ENCODE measurements at places on chromosomes 2 and 18.

DNA sequence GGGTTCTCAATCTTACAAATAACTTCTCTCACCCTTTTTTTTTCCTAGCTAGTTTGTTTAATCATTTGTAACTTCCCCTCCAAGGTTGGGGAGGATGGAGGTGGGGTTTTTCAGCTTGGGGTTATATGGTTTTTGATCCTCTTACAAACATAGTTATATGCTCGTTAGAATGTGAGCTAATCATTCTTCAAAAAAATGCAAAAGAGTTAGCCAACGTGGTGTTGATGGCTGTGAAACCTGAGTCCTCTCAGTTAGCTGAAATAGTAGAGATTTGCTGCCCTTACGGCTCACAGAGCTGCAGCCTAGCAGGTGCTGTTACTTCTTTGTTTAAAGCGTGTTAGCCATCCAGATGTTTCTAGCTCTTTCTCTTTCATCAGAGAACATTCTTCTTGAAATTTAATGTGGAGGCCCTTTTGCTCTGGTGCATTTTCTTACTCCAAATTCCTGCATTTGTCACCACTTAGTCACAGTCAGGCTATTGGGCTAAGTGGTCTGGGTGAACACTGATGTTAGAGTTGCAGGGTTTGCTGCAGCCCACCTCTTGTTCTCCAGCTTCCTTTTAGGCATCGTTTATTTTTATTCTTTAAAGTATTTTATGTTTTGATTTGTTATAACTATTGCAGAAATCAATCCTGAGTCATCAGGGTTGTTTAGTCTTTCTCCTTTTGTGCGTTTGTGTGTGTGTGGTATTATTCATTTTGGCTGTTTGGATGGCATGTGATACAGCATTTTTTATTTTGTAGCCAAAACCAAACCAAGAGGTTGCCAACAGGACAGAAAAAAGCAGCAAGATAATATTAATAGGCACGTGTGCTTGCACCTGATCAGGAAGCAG lies 41.1 kb downstream of the LIMS1 start:
- no peak for DNase-seq

- no peak for DNase-seq
Measured at GRCh38 chr18:63763831-63764600, 11.2 kb upstream of the SERPINB7 start.

DNA sequence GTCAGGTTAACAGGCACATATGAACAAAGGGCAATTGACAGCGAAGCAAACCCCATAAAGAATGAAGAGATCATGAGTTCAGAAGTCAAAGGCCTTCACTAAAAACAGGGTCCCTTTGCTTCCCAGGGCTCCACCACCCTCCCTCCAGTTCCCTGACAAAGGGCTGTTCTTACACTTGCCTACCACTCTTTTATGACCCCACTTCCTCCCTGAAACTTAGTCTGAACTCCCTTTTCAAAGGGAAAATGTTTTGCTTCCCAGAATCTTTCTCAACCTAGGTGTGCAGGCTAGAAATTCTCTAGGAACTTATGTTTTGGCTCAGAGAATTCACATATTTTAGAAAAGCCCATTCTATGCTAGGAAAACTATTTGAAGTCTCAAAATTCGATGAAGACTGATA lies 86.0 kb upstream of the ITGA4 start:
- no peak for DNase-seq

DNA sequence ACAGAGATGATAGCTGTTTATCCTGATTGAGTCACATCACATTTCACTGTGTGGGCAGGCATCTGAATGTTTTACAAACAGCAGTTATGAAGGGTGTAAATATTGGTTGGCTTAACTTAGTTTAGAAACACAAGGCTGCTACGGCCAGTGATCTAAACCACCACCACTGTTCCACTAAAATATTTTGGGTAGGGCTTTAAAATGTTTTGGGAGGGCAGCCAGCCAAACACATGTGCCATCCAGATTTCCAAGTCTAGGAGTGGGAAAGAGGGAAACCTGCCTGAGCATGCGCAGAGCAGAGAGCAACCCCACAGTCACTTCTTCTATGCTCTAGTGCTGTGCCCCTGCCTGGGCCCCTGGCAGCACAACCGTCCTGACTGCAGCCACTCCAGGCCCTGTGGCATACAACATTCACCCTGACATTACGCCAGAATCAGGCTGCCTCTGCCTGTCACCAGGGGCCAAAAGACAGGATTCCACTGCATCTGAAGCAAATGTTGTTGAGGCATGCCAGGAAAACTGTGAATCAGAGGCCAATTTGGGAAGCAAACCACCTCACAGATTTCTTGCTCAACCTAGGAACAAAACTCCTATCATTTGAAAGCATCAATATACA lies 74.8 kb upstream of the COL5A2 start:
- DNase-seq = no peak

GRCh38 chr2:183001948-183002347 lies 36.3 kb downstream of the NCKAP1 start:
- no peak for DNase-seq

DNA sequence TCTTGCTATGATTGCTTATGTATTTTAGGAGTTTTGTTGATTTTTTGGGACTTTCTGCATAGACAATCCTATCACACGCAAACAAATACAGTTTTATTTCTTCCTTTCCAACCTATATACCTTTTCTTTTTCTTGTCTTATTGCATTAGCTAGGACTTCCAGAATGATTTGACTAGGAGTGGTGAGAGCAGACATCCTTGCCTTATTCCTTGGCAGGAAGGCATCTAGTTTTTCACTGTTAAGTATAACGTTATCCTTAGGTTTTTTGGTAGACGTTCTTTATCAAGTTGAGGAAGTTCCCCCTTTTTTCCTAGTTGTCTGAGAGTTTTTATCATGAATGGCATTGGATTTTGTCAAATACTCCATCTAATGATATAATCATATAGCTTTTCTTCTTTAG lies 25.8 kb downstream of the EHBP1 start:
- DNase-seq = no peak

DNA sequence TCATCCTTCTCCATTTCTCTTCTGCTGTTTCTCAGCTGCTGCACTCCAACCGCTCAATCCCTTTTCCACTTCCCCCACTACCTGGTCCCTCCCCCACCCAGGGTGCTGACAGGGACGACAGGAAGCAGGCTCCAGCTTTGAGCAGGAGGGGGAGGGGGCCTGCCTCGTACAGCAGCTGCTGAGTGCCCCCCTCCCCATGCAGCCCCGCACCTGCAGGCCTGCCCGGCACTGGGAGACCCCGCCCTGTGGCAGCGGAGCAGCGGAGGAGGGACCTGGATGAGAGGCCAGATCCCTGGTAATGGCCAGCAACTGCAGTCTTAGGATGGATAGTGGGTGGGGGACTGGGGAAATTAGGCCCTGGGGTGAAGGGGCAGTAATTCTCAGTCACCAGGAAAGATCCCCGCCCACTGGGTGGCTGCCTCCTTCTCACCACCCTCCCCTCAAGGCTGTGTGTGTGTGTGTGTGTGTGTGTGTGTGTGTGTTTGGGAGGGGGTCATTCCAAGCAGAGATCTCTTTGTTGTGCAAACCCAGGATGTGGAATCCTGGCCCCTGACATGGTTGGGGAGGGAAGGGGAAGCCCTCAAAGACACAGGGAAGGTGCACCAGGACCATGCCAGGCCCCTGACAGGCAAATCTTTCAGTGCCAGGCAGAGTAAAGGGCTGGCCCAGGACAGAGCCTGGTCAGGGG lies 6.8 kb upstream of the CRYBA2 start:
- DNase-seq = no peak

DNA sequence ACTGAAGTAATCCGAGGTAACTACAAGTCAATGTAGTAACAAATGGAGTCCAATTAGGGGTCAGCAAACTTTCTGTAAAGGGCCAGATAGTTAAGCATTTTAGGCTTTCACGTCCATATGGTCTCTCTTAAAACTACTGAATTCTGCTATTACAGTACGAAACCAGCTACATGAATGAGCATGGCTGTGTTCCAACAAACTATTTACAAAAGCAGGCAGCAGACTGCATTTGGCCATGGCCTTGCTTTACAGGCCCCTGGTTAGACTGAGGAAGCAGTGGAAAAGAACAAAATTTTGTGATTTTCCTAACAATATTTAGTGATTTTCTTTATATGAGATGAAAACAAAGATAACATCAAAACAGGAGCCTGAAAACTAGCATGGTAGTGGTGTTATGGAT lies 64.0 kb downstream of the RTN4 start:
- DNase-seq = no peak

DNA sequence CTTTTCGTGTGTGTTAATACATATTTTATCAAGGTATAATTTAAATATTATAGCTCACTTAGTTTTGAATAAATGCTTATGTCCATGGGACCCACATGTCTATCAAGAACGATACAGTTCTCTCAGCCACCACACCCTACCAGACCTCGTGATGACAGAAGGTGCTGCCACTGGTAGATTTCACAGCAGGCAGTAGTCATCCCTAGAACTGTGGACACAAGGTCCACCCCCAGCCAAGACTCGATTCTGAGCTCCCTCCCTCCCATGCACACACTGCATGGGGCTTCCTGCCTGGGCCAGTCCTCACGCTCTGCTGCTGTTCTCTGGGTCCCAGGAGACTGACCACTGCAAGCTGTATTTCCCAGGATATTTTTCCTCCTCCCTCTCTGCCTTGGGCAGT lies 26.5 kb upstream of the CREB1 start:
- DNase-seq = no peak

GRCh38 chr2:217614498-217614897 lies 388.3 kb downstream of the TNS1 start:
- DNase-seq = no peak

DNA sequence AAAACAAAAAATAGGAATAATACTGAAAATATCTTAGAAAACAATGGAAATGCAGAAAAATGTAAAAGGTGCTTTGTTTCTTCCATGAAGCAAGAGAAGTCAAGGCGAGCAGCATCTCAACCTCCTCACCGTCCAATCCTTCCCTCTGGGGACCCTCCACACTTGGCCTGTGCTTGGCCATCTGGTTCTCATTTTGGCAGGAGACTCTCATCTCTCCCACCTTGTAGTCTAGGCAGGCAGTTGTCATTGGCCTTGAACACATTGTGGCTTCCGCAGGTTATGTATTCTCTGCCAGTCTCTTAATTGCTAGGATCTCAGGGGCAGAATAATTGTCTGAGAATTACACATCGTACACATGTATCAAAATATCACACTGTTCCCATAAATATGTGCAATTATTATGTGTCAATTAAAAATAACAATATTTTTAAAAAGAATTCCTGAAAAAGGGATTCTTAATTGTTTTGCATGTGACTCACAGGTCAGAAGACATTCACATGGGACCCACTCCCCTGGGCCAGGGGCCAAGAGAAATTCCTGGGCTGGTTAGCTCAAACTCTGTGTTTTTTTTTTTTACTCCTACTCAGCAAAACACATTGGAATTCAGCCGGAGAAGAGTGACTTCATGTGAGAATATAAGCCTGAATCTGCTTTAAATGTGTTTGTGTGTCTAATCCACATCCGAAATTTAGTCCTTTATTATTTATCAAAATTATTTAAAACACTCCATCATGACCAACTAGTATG lies 14.0 kb upstream of the ANKRD62 start:
- no peak for DNase-seq

- no peak for DNase-seq
Measured at GRCh38 chr2:8992643-8993042, 10.8 kb downstream of the MBOAT2 start.

GRCh38 chr18:63505566-63506335 lies 29.0 kb downstream of the SERPINB5 start:
- no peak for DNase-seq

DNA sequence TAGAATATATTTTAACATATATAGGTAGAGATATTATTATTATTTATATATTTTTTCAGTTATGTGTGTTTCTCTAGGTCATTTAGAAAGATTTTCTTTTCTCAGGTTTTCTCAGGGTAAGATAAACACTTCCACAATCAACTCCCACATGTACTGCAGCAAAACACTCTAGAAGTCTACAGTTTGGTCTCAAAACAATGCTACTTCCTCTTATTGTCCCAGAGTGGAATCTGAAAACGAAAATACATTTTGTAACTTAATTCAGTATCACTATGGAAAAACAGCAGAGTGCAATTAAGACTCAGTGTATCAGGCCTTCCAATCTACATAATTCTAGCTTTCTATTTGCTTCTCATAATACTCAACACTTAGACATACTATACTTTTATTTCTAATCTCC lies 190.1 kb upstream of the SLC35G4 start:
- DNase-seq = no peak

DNA sequence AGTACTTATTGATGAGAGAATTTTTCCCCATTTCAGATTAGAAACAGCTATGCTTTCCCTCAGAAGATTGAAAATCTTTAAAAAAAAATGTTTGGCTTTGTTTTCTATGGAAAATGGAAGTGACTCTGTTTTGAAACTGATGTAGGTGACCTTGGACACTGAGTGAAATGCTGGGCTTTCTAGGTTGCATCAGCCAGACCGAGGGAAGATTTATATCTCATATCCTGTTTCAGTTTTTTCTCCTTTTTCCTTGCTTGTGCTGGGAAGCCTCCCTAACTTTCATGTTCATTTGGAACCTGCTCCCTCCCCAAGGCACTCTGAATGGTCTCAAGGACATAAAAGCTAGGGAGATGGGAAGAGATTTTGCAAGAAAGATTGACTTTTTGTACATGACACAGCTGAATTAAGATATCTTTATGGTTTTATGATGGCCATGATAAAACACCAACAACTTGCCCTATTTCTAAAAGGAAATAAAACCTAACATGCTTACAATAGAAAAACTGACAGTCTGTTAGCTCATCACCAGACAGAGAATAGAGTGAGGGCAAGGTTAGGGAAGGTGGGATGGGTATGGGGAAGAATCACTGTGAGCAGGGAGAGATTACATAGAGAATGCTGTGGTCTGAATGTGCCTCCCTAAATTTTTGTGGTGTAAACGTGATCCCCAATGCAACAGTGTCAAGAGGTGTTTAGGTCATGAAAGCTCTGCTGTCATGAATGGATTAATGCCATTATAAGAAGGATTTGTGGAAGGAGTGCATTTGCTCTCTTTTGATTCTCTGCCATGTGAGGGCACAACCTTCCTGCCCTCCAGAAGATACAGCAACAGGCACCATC lies 249.7 kb downstream of the TPGS2 start:
- DNase-seq = no peak
